Aorta (tissue), 5 donors: ENCODE measurements at places on chromosomes 7 and 10. TPM values are rescaled to one million over a fixed set of nuclear protein-coding genes. Genes with fewer than 3 reads are reported as not detected.

DNA sequence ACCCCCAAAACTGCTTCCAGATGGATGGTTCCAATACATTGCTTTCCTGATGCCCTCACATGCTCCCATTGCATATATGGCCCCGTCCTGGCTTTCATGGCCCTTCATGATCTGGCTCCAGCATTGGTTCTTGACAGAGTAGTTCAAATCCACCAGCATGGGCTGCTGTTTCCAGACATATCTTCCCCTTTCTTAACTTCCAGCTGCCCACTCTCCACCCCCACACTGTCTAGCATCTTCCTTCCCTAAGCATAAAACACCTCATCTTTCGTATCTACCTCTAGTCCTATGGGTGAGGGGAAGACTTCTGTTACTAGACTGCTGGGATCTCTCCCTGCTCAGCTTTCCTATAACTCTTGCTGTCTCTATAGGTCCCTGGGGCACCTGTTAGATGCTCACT is 13.2 kb upstream of the GOLGA7B start:
- DNase-seq = no peak

DNA sequence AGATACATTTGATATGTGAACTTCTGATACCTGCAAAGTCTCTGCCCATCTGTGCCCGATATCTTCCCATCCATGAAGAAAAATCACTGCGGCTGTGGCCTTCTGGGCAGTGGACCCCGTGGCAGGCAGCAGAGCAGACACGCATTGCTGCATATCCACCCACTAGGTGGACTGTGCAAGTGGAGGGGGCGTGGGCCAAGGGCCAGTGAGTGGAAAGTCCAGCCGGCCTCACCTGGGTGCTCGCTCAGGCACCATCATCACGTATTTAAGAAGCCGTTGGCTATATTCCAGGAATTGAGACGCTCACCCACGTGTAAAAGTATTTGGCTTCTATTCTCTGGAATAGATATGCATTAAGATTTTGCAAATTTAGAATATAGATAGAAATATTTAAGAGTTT is 30.8 kb upstream of the SLC13A1 start:
- peak; percentile 64 for DNase-seq

- no peak for DNase-seq
These were observed 2.0 kb downstream of the REPIN1 start for GRCh38 chr7:150370612-150371071.

DNA sequence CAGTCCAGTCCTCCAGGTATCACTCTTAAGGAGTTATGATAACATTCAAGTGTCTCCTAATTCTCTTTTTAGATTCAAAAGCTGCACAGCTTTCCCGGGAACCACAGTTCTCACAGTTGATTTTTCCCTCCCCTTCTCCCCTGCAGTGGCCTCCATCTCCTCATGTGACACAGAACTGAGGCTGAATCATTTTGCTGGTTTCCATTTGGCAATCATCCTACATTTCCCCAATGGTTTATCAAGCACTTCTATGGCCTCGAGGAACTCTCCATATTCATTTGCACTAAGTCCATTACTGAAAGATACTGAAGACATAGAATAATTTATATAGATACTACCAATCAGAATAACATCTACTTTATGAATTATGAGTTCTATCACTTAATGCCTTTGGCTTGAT is 484.9 kb downstream of the GPAM start:
- DNase-seq = no peak

GRCh38 chr10:114911052-114911711 is 26.8 kb upstream of the TRUB1 start:
- DNase-seq = no peak

DNA sequence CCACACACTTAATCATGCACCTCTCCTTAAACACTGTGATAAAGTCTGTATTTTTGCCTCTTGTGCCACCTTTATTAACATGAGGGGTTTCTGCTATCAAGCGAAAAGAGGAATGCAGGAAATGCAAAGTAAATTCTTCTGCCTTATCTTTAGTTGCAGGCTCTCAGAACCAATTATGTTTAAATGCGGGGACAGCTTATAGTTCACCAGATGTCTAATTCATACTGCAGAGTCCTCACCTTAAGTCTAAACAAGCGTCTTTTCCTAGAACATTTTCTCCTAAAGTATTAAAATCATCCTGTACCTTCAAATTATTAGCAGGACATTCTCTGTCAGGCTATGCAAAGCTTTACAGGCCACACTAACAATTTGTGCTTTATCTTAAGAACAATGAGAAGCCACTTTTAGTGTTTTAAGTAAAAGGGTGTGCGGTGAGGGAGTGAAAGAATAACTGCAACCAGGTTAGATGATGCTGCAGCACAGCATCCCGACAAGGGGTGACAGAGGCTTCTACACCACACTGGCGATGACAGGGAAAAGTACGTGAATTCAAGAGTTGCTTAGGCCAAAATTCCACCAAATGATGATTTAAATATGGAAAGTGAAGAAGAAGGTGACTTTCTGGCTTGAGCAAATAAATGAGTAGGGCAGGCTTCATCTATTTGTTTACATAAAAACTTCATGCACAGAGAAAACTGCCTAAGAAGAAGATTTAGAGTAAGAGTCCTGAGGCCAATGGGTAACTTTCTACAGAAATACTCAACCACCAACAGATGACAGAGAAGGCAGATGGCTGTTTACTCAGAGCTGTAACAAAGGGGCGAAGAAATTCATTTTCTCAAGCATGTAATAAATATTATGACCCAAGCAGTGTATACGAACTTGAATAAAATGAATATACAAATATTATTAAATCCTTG is 36.0 kb downstream of the EZH2 start:
- DNase-seq = no peak

- DNase-seq = no peak
These were observed 4.8 kb upstream of the POLR1F start for GRCh38 chr7:19713676-19714075.

DNA sequence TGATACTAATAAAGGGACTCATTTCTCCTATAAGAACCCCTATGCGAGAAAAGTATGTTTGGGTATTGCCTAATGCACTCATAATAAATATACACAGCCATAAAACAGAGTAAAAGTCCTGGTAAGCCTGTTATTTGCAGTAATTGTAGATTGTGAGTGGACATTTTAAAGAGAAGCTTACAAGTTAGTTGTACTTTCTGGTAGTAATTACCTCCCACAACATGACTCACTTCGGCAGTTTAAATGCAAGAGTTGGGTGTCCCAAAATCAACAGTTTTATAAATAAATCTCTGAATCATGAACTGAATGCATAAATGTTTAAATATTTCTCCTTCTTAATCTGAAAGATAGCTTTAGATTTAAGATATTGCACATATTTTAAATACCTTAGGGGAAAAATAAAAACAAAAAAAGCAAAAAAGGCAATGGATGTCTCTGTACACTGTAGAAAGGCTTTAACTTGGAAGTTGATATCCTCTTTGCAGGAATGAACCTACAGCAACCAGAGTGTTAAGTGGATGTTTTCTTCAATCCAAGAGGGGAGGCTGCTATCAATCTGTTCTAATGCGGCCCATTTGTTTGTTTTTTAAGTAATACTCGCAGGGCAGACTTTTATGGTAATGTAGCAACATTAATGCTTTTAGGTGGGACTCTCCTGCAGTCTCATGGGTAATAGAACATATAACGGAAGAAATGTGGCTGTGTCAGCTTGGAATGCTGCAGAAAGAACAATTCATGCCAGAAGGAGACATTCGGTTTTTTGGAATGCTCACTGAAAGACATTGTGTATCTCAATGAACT is 57.3 kb upstream of the ZEB1 start:
- DNase-seq = no peak

DNA sequence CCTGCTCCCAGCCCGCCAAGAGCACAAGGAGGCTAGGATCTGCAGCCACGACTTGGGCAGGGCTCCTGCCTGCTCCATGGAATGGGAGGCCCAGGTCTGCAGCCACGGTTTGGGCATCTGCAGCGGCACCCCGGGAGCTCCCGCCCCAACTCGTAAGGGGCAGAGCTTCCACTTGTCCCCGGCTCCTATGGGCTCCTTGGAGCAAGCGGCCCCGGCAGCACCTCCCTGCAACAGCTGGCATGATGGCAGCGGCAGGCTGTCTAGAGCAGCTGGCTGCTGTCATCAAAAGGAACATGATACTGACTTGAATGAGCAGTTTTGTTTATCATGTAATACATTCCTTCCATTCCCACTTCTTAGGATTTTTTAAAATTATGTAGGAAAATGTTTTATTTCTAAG is 684.0 kb upstream of the FOXK1 start:
- no peak for DNase-seq

- peak; percentile 87 for DNase-seq
These were observed 2.1 kb upstream of the ADAM8 start for GRCh38 chr10:133278577-133279265.

GRCh38 chr10:127308031-127308430 is 111.6 kb upstream of the INSYN2A start:
- DNase-seq = no peak

DNA sequence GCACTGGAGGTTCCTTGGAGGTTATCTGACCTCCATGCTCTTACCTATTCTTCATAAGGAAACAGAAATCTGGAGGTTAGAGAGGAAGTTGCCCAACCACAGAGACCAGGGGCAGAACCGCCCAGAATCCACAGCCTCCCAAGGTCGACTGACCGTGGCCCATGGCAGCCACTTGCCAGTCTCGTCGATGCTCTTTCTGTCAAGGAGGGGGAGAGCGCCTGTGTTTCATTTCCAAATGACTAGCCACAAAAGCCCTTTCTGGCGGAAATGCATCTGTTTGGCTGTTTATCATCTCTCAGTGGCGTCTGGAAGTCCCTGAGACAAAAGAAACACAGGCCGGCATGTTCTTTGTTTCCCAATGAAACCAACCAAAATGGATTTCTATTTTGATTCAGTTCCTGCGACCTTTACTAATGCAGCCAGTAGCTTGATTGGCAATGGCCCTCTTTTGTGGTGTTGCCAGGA is 2.9 kb downstream of the RAMP3 start:
- peak; percentile 37 for DNase-seq

GRCh38 chr10:95907456-95908253 is at the start of gene CC2D2B:
TSS of gene CC2D2B (plus strand) at chr10:95907975. CDS start at chr10:95911324, 3,349 bp downstream.
- DNase-seq = peak; percentile 90

GRCh38 chr10:31914370-31914769 is 14.3 kb downstream of the ARHGAP12 start:
- DNase-seq = no peak

- peak; percentile 53 for DNase-seq
These were observed 2.2 kb downstream of the ARHGAP21 start for GRCh38 chr10:24721229-24722106.

GRCh38 chr10:34341473-34341872 is 473.6 kb downstream of the PARD3 start:
- DNase-seq = no peak

DNA sequence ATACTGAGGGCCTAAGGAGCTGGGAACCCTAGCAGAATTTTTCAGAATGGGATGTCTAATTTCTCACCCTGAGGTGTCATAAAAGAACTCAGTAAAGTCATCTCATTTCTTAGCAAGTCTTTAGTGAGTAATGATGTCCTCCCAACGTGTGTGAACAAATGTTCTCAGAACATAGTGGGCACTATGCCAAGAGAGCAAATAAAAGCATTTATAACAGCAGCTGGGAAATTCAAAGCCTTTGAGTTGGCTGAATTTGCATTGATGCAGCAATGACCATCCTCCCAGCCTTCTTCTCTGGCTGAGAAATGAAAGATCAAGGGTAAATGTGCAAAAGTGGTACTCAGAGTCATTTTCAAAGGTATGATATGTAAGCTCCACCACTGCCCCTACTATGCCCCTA is 109.4 kb downstream of the FAM107B start:
- no peak for DNase-seq

The OPN1SW gene
- total RNA-seq = not detected

The PNLIPRP1 gene
- 0.94 TPM for total RNA-seq

The UNCX gene
- not detected for total RNA-seq

The MLXIPL gene
- 2.0 TPM for total RNA-seq

The RASSF4 gene
- total RNA-seq = 26.7 TPM
